ENCODE measurements at places on chromosomes 16 and 17. TPM values are rescaled to one million over a fixed set of nuclear protein-coding genes. Genes with fewer than 3 reads are reported as not detected.

GRCh38 chr17:7176841-7177190, 2.4 kb downstream of the ASGR1 start:
- no peak for DNase-seq

DNA sequence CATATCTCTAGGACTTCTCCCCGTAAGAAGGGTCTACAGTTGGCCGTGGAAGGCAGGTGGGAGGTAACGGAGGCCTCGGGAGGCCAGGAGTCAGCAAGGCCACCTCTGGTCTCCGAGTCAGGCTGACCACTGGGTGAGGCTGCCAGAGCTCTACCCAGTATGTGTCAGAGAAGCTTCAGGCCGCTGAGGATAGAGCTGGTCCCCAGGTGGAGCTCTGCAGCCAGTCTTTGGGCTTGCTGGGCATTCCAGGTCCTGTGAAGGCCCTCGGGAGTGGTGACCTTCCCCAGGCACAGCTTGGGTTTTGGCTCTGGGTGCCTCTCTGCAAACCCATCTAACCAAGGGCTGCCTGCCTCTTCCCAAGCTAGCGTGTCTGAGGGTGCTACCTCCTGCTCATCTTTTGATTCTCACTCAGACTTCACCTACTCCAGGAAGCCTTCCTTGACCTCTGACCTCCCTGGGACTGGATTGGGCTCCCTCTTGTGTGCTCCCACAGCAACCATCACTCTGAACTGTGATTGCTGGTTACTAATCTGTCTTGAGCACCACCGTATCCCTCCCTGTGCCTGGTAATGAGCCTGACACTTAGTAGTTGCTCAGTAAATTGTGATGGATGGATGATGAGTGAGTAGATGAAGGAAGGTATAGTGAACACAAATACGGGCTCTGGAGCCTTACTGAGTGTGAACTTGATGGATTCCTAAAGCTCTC, 22.3 kb downstream of the RHBDL3 start:
- DNase-seq, result no peak

DNA sequence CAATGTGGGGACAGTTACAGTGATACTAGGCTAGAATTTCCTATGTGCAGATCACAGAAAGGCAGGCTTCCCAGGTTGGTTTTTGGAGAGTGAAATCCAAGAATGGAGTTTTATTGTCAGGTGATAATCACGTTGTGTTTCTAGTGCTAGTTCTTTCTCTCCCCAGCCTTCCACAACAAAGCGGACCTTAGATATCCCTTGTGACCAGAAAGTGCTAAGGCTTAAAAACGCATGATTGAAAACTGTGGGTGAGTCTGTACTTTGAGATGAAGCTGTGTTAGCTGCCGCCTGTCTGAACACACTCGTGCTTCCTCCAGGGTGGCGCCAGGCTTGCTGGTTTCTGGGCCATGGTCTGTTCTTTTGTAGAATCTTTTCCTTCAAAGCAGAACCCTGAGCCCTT, 52.1 kb downstream of the BANP start:
- no peak for DNase-seq

DNA sequence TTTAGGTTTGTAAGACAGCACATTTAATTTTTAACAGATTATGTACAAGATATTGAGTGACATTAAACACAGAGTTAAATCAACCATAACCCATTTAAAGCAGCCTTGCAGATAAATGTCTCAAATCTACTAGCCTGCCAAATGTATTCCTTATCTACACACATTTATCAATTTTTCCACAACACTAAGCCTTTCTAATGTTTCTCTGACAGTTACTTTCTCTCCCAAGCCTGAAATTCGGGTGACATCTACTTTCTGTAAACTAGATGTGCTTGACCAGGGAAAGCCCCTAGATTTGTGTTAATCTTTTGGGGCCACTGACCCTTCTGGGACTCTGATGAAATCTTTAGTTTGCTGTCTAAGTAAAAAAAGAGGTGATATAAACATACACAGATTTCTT, 69.0 kb downstream of the CDH13 start:
- DNase-seq, result no peak

- no peak for DNase-seq
These were observed 33.7 kb downstream of the CRISPLD2 start for GRCh38 chr16:84853534-84853933.

Gene CACNG4
- 6.3 TPM for polyA plus RNA-seq

Gene TMEM204
- polyA plus RNA-seq, result 12.3 TPM

Gene KCNH6
- not detected for polyA plus RNA-seq

Gene ABCA10
- polyA plus RNA-seq, result 9.5 TPM

All from forelimb muscle (tissue), 1 donor.